ENCODE measurements at places on chromosomes 2 and 18.

DNA sequence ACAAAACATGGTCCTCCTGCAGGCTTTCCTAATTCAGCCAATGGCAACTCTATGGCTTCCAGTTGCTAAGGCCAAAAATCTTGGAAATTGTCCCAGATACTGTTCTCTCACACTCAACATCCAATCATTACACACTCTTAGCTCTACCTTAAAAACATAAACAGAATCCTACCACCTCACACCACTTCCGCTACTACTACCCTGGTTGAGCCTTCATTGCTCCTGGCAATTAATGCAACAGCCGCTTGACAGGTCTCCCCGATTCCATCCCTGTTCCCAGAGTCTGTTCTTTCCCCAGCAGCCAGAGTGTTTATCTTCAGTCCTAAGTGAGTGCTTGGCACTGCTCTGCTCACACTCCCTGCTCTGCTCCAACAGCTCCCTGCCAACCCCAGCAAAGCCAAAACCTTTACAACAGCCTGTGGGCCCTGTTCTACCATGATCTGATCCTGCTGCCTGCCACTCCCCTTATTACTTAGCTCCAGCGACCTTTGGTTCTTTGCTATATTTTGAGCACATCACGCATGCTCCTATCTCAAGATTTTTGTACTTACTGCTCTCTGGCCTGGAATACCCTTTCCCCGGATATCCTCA, 67.5 kb upstream of the AMMECR1L start:
- DNase-seq, result no peak

DNA sequence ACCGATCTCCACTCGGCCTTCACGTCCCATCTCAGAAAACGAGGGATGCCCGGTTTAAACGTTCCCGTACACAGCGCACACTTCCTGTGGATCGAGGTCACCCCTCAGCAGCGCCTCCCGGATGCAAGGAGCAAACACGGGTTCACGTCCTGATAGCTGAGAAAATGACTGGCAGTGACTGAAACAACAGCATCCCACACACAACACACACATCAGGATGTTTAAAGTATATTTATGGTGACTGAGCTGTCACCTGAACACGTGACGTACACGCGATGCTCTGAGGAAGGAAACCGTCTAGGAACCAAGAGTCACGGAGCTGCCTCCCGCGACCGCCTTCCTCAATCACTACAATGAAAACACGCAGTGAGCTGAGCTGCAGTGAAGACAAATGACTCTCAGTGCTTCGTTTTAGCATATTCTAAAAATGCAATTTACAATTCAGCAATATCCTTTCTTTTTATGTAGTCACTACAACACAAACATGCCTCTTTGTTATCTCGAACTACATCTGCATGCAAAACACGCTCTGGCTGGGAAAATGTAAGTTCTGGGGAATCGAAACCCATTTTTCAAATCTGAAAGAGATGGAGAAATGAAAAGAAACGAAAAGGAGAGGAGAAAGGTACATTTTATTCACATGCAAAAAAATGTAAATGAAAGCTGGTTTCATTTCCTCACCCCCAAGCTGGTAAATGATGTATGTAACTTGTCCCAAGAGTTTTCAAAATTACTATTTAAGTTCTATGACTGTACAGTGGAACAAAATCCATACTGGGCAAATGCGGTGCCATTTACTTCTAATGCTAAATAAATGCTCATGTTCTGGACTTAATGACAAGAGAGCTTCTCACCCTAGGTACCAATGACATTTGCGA, 19.8 kb downstream of the HDAC4 start:
- DNase-seq, result peak; percentile 82

DNA sequence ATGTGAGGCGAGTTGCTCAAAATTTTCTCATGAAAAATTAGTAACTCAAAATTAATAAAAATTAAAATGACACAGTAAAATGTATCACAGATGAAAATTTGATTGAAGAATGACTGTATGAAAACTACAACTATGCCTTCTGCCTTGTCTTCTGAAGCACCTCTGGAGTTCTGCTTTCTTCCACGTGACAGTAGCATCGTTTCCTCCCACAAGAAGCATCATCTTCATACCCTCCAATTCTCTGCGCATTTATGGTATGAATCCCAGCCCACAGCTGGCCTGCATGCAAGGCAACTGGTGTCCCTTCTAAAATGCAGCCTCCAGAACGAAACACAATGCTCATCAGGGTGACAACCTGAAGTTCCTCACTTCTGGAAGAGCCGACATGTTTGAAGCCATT, 189.9 kb downstream of the MYO1B start:
- DNase-seq, result no peak

- DNase-seq, result peak; percentile 44
These were observed 7.4 kb downstream of the NFATC1 start for GRCh38 chr18:79402977-79403722.

DNA sequence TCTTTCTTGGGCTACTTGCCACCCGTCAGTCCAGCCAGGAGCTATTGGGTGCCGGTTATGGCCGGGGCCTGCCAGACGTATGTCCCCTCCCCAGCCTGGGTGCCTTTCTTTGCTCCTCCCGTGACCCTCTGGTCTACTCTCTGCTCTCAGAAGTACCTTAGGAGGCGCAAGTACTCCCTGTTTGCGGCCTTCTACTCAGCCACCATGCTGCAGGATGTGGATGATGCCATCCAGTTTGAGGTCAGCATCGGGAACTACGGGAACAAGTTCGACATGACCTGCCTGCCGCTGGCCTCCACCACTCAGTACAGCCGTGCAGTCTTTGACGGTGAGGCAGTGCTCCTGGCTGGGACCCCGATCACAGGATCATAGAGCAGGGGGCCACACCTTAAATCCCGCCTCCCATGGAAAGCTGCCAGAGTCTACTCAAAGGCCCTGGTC, 99.5 kb downstream of the DYSF start:
- DNase-seq, result no peak

DNA sequence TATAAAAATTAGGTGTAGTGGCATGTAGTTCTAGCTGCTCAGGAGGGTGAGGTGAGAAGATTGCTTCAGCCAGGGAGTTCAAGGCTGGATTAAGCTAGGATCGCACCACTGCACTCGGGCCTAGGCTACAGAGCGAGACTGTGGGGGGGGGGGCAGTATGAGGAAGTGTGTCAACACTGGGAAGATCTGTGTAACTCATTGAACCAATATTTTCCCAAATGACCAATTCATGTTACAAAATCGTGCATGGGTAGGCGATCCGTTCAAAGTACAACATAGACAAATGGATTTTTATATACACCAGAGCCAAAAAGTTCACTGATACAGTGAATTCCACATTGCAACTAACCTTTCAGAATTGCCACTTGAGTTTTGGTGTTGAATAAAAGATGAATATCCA, 8.1 kb downstream of the SMAD4 start:
- DNase-seq, result no peak

- DNase-seq, result no peak
These were observed 104.5 kb upstream of the MCFD2 start for GRCh38 chr2:47019961-47020681.

All from CD4-positive, alpha-beta T cell treated with Interleukin-6 for 4 hours (primary cell).